ENCODE measurements at places on chromosomes 4 and X.

DNA sequence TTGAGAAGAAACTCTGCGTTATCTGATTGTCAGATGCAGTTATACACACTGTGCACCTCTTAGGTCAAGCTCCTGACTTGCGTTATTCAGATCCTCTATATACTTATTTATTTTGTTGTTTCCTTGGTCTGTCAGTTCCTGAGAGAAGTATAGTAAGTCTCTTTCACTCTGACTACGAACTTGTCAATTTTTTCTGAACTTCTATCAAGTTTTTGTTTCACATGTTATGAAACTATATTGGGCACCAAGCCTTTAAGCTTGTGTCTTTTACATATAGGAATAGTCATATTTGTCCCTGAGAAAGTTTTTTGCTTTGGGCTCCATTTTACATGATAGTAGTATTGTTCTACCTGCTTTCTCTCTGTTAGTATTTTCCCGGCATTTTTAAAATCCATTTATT, 31.7 kb downstream of the ZNF275 start:
- no peak for DNase-seq

DNA sequence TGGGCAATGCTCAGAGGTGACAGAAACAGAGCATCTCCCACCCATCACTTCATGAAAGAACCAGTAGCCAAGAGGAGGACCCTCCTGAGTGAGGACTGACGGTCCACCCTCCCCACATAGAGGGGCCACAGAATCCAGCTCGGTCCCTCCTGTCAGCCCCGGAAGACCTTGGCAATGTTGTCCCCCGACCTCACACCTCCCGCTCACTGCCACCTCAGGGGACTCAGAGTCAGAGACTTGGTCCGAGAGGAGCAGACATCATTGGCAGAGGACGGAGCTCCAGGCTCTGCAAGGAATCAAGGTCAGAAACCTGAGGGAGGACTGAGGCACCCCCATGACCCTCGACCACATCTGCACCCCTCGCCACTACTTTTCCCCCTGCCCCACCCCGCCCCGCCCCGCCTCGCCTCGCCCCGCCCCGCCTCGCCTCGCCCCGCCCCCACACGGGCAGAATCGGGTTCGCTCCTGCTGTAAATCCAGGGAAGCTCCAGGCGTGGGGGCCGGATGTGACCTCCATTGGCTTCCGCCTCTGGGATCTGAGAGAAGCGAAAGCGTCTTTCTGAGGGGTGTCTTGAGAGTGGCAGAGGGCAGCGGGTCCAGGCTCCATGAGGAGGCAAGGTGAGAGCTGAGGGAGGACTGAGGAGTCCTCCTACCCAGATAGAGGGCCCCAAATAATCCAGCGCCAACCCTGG, at the start of gene MAGEA11:
Gene MAGEA11 (plus strand): TSS at position 516 of the 692 bp plus-strand sequence. CDS start 1,100 bp downstream, outside the sequence.
- no peak for DNase-seq

DNA sequence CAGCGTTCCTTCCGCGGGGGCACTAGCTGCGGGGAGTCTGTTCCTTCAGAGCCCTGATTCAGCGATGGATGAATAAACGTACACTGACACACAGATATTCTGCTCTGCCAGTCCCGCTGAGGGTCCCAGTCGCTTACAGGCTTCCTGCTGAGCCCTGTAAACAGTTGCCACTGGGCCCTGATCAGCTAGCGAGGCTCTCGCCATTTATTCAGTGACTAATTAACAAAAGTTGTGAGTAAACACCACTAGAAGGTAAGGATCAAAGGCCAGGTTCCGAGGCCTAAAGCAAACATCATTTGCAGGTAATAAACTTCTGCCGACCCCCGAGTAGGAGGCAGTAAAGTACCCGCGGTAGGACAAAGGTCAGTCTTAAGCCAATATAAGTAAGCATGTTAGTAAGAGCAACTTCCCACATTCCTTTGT, 442.6 kb upstream of the GALNT7 start:
- no peak for DNase-seq

DNA sequence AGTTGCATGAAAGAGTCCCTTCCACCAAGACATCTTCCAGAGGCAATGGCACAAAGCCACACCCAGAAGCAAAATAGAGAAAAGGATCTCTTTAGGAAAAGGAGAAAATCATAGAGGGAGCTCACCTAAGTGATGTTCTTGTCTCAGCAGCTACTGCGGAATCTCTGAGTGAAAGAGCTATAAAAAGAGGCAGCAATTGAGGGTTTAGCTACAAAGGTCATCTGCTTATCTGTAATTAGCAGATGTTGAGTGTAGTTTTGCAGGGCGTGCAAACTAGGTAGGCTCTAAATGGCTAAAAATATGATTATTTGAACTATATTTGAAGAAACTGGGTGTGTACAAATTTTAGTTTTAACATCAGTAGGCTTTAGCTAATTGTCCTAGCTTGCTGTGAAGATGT, 276.0 kb downstream of the HS3ST1 start:
- no peak for DNase-seq

DNA sequence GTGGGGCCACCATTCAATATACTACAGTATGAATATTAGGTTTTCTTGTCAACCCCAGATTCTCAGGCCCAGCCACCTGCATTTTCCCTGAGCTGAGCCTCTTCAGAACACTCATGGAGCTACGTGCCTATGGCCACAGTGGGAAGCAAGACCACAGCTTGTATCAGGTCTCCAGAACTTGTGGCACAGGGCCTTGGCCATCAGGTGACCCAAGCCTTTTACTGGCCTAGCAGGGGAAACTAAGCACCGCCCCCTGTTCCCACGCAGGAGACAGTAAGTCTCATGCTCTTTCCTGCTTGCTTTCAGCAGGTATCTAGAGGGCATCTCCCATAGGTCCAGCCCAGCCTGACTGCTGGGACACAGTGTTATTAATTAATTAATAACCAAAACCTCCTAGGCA, 138.4 kb upstream of the MAMLD1 start:
- DNase-seq: no peak

DNA sequence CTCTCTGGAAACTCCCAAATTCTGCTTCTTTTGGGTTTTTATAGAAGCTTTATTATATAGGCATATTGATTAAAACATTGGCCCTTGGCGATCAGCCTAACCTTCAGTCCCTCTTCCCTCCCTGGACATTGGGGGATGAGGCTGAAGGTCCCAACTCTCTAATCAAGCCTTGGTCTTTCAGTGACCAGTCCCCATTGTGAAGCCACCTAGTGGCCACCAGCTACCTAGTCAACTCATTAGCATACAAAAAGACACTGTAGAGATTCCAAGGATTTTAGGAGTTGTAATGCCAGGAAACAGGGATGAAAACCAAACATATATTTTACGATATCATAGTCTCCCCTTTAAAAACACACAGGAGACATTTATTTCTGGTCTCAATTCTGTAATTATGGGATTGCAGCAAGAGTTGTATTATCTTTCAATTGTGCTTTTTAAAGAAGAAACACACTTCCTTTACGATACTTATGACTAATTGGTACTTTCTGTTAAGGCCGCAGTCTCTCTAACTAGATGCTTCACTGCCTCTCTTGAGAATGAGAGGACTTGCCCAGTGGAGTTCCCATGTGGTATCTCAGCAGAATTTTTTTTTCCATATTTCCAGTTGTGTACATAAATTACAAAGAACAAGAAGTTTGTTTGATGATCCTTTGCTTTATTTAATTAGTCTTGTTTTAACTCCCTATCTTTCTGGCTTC, 58.2 kb downstream of the WDR17 start:
- no peak for DNase-seq

- no peak for DNase-seq
Measured at GRCh38 chrX:50594788-50595187, 124.2 kb upstream of the DGKK start.

- no peak for DNase-seq
Measured at GRCh38 chr4:183838987-183839712, 66.0 kb upstream of the STOX2 start.

GRCh38 chr4:136737066-136737465, 795.2 kb downstream of the PCDH18 start:
- DNase-seq: no peak

DNA sequence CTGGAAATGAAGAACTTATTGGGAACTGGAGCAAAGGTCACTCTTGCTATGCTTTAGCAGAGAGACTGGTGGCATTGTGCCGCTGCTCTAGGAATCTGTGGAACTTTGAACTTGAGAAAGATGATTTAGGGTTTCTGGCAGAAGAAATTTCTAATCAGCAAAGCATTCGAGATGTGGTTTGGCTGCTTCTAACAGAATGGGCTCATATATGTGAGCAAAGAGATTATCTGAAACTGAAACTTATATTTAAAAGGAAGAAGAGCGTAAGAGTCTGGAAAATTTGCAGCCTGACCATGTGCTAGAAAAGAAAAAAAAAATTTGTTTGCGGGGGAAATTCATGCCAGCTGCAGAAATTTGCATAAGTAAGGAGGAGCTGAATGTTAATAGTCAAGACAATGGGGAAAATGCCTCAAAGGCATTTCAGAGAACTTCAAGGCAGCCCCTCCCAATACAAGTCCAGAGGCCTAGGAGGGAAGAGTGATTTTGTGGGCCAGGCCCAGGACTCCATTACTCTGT, 35.9 kb upstream of the PAPSS1 start:
- no peak for DNase-seq

GRCh38 chrX:75061701-75062100, 94.4 kb downstream of the ABCB7 start:
- no peak for DNase-seq

GRCh38 chr4:100977274-100977673, 370.1 kb downstream of the PPP3CA start:
- DNase-seq: no peak

DNA sequence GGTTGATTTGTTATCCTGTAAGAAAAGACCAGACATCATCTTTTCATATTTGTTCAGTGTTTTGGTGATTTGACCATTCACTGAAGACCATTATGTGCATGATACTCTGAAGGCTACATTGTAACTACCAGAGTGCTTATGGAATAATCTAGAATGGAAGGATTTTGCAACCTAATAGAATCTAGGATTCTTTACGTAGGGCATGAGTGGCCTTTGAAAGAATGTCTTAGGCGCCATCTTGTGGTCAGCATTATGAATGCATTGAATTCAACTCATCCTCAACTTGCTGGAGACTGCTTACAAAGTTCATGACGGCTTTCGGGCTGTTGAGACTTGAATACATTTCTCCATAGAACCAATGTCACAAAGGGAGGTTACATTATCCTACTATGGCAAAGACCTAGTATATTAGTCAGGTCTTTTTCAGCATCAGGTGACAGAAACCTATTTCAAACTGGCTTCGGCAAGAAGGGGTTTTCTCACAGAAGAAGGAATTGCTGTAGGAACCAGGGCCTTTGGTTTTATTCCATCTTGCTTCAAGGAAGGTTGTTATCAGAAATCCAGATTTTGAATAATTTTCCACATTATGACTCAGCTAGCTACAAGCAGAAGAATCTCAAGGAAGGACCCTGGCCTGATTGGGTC, 104.1 kb downstream of the GPAT3 start:
- DNase-seq: peak; percentile 69

- DNase-seq: no peak
Measured at GRCh38 chr4:107751670-107752069, 31.6 kb upstream of the PAPSS1 start.

DNA sequence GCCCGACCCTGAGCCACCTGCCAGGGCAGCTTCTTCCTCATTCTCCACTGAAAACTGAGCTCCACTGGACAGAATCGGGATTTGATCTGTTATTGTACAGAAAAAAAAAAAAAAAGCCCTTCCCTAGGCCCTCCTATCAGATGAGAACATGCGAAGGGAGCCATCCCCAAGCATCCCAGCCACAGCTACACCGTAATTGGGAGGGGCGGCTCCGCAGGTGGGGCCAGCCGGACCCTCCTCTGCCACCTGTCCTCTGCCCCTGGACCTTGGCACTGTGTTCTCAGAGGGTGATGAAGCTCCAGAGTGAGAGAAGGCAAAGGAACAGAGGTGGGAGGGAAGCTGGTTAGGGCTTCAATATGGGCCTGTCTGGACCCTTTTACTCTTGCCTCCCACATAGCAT, 240.0 kb upstream of the PSAPL1 start:
- no peak for DNase-seq

GRCh38 chr4:157984285-157984911, 188.4 kb downstream of the GASK1B start:
- DNase-seq: no peak

GRCh38 chr4:114149-114548, 10.2 kb upstream of the ZNF718 start:
- no peak for DNase-seq

GRCh38 chr4:83858131-83858530, 322.2 kb downstream of the GPAT3 start:
- DNase-seq: no peak

DNA sequence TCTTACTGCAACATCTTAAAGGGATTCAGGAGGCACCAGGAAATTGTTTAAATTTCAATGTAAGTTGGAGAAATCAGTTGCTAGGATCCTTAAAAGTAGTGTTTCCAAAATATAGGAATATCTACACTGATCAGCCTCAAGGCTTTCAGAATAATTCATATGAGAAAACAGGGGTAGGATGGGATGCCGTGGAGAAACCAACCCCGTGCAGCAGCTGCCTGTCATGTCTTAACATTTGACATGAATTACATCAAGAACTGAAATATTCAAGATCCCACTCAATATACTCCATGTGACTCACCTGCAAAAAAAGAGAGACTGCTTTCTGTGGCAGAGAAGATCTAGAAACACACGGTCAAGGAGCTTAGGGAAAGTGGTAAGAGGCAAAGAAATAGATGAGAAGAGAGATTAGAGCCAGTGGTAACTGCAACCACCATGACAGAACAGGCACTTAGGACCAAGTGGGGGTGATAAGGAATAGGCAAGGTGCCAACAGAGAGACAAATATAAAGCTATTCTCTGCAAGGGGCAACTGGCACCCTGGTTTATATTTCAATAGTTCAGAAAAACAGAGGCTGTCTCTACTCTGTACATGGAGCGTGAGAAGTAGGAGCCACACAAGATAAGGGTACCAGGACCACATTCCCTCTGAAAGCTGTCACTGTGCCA, 64.0 kb downstream of the SLC39A8 start:
- DNase-seq: no peak

DNA sequence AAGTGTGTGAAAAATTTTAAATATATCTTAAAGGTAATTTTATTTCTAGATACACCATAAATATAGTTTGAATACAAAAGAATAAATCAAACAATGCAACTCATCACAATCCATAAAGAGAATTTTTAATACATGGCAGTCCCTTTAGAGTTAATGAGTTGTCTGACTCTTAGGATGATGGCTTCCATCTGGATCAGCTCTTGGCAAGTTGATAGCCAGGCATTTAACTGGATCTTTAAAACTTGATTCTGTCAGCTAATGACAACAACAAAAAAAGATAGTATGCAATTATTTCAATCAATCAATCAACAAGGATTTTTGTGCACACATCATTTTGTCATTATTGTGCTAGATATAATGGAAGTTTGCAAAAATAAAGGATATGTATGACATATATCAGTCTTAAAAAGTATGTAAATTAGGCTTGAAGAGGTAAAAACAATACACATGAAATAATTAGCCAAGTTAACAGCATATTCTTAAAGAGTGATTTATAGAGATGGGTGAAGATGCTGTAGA, 174.9 kb upstream of the PCDH18 start:
- no peak for DNase-seq

GRCh38 chr4:102341201-102341600, 4.1 kb downstream of the SLC39A8 start:
- no peak for DNase-seq

- DNase-seq: no peak
Measured at GRCh38 chr4:102713096-102713495, 47.7 kb downstream of the MANBA start.
